T-cell (primary cell): ENCODE measurements at places on chromosomes 1 and 21. TPM values are rescaled to one million over a fixed set of nuclear protein-coding genes. Genes with fewer than 3 reads are reported as not detected.

DNA sequence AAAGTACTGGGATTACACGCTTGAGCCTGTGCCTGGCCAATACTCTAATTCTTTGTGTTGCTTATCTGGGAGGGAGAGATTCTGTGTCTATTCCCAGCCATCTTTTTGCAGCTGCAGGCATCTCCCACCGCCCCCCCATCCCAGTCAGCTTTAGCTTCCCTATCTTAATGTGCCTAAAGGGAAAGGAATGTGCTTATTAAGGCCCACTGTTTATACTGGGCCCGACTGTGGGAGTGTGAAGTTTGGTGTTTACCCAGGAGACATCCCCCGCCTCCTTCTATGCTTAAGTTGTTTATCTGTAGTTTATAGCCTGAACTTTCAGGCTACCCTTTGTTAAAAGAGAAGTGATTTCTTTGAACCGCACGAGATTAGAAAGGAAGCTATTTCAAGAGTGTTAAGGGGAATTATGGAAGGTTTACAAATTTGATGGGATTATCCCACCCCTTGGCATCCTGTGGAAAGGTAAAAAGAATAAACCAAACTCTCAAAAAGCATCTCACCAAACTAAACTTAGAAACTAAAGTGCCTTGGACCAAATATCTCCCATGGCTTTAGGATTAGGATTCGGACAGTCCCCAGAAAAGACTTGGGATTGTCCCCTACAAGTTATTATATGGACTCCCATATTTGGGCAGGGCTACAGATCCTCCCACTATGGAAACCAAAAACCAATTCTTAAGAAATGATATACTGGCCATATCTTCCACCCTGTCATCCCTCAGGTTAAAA lies 25.5 kb upstream of the ZNF496 start:
- no peak for DNase-seq
- no peaks in the 10 kb centered on the region for H3K4me1 ChIP-seq
- no peak overlapping the region for H3K4me3 ChIP-seq
- H3K36me3 ChIP-seq, result no peaks in the 10 kb centered on the region
- H3K27me3 ChIP-seq, result no peaks in the 10 kb centered on the region

DNA sequence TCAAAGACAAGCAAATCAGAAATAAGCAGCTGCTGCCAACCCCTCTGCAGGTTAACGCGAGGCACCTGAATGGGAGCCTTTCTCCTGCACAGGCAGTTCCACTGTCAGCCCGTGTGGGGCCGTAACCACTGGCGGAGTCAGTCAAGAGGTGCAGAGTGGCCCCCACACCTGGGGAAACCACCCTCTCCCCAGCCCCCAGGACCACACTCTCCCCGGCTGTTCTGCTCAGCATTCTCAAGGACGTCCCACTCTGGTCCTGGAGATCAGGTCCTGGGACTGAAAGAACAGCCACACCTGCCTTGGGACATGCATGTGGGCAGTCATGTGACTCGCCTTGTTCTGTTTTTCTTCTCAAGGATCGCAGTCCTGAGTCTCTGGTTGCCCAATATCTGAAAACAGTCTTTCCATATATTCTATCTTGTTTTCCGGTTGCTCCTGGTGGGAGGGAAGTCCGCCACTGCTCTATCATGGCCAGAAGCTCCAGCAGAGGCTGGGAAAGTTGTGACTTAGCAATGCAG lies 252.5 kb downstream of the PTPRU start:
- H3K4me1 ChIP-seq, result no peaks in the 10 kb centered on the region
- H3K4me3 ChIP-seq, result no peak overlapping the region
- H3K36me3 ChIP-seq, result no peaks in the 10 kb centered on the region
- no peak for DNase-seq
- H3K27me3 ChIP-seq, result no peaks in the 10 kb centered on the region

DNA sequence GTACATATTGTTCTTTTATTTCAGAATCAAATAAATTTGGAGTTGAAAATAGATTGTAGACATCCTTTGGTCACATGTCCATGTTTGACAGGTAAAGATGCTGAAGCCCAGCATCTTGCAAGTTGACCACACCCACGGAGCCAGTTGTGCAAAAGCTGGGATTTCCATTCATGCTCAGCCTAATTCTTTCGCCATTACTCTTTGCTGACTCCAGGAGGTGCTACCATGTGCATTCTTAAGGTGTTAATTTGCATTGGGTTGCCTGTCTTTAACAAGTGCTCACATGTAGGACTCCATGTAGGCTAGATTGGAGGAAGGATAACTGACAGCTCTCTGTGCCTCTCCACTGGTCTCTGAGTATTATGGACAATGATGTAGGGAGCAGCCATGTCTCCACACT lies 660.7 kb downstream of the LMO4 start:
- no peaks in the 10 kb centered on the region for H3K36me3 ChIP-seq
- H3K27ac ChIP-seq, result no peak overlapping the region
- no peaks in the 10 kb centered on the region for H3K27me3 ChIP-seq
- no peak overlapping the region for H3K4me3 ChIP-seq
- H3K4me1 ChIP-seq, result no peaks in the 10 kb centered on the region
- DNase-seq, result no peak

DNA sequence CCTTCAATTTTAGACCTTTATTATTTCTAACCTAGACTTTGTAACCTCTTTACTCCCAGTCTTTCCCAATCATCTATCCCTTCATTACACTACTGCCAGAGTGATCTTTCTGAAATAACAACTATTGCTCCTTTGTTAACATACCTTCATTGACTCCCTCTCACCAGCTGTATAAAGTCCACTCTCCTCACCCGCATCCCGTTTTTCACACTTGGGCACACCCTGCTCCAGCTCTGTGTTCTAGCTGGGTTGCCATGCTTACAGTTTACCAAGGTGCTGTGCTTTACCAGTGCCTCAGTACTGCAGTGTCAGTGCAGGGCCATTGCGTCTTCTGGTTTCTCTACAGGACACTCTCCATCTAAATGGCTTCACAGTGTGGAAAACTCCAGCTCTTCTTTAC lies 148.2 kb downstream of the NFIA start:
- H3K36me3 ChIP-seq, result no peaks in the 10 kb centered on the region
- DNase-seq, result no peak
- no peak overlapping the region for H3K4me3 ChIP-seq
- H3K27ac ChIP-seq, result no peak overlapping the region
- no peaks in the 10 kb centered on the region for H3K4me1 ChIP-seq
- no peaks in the 10 kb centered on the region for H3K27me3 ChIP-seq

Gene MPL
- total RNA-seq, result 0.61 TPM

GRCh38 chr1:25617625-25618432 lies 1.2 kb downstream of the MAN1C1 start:
- H3K36me3 ChIP-seq, result no peaks in the 10 kb centered on the region
- peaks cover 2% of the 10 kb centered on the region for H3K27me3 ChIP-seq
- DNase-seq, result no peak
- H3K4me1 ChIP-seq, result peaks cover 70% of the 10 kb centered on the region

DNA sequence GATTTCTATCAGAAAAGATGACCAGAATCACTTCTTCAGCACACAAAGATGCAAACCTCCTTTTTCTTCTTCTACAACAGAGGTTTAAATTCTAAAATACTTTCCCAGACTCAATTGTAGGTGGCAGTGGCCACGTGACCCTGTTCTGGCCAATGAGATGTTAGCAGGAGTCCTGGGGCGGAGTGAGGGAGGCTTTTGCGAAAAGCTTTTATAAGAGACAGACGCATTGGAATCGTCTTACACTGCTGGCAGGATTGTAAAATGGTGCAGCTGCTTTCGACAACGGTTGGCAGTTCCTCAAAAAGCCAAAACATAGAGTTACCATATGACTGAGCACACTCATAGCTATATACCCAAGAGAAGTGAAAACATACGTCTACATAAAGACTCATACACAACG lies 87.0 kb upstream of the MAGI3 start:
- no peak for DNase-seq
- no peak overlapping the region for H3K27ac ChIP-seq
- no peaks in the 10 kb centered on the region for H3K36me3 ChIP-seq
- H3K4me1 ChIP-seq, result peaks cover 4% of the 10 kb centered on the region

GRCh38 chr1:52404116-52404974 lies at the start of the genes ORC1 and PRPF38A:
Gene ORC1, minus strand, starts transcription at chr1:52404423. Its CDS starts 2,200 bp downstream, at chr1:52402223.
Gene PRPF38A, plus strand, starts transcription at chr1:52404602. Its CDS starts 148 bp downstream, at chr1:52404750.
- peak within 1 kb of the TSS; percentile 92 for H3K27ac ChIP-seq
- peaks cover 27% of the 10 kb centered on the region for H3K36me3 ChIP-seq
- peaks cover 21% of the 10 kb centered on the region for H3K4me1 ChIP-seq
- peak; percentile 98 for DNase-seq
- H3K4me3 ChIP-seq, result peak within 1 kb of the TSS; percentile 96

Gene HES5
- total RNA-seq, result not detected

DNA sequence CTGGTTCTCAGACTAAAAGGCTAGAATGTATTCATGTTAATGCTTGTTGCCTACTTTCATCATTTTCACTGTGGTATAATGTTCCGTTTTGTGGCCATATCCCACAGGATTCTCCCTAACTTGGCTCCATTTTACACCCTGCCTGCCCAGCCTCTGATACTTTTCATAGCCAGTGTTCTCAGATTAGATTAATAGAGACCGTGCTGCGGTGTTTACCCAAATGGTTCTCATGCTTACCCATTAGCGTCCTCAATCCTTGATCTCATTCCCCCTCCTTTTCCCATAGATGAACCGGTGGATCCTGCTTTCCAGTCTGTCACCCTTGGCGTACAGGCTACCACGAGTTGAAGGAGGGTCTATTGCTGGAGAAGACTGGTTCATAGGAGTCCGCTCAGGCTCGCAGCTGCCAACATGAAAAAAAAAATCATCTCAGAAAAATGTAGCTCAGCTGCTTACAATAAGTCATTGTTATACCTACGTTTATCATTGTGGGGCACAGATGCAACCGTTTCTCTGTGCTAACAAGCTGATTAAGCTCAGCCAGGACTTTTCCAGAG lies 78.7 kb downstream of the SETD4 start:
- no peaks in the 10 kb centered on the region for H3K4me1 ChIP-seq
- H3K36me3 ChIP-seq, result no peaks in the 10 kb centered on the region
- peaks cover 5% of the 10 kb centered on the region for H3K27me3 ChIP-seq
- no peak overlapping the region for H3K27ac ChIP-seq
- DNase-seq, result no peak
- H3K4me3 ChIP-seq, result no peak overlapping the region

DNA sequence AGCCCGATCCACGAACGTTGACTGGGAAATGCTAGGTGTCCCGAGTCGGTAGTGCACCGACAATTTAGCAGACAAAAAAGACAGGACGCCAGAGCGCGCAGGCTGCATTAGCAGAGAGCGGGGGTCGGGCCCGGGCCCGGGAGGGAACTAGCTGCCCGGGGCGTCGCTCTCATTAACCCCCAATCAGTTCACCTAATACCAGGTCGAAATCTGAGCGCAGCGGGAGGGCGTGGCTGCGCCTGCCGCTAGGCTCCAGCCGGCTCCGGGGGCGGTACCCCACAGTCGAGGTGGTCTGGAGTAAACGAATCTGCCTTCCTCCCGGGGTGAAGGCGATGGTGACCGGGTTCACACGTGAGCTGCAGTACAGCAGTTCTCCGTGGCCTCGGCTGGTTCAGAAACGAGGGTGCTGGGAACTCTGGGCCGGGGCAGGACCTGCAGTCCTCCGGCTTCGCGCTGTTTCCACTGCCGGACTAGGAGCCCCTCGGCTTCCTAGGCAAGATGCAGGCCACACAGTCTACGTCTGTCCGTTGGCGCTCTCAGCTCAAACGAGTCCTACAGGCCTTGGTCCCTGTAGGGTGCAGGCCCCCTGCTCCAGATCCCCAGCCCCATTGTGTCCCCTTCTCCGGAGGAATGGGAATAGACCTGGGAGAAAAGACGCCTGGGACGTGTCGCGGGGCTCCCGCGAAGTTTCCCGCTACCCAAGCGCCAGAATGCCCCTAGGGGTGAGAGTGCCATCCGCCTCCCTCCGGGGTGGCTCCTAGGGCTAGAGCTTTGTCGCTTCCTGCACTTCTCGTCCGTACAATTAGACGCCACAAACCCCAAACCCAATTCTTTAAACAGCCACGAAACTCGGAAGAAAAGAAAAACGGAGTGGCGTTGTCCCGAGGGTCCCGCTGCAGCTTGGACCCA lies 2.0 kb downstream of the GFI1 start:
- no peak for DNase-seq
- peaks cover 12% of the 10 kb centered on the region for H3K36me3 ChIP-seq
- peak overlapping the region; percentile 73 for H3K27ac ChIP-seq
- H3K4me3 ChIP-seq, result peak overlapping the region; percentile 77
- H3K27me3 ChIP-seq, result no peaks in the 10 kb centered on the region

DNA sequence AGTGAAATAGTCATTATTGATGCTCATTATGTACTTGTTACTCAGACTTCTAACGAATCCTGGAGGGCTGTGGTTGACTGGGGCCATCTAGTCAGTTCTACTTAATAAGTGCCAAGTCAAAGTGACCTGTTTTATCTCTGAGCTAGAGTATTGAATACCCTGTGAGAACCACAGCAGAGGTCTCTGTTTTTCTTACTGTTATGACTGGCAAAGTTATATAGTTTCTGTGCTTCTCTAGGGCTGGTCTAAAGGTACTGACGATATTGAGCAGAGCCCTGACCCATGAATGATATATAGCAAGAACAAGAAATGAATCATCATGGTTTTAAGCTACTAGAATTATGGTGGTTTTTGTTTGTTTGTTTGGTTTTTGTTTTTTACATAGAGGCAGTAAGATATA lies 555.8 kb downstream of the PLA2G4A start:
- no peak overlapping the region for H3K4me3 ChIP-seq
- H3K27ac ChIP-seq, result no peak overlapping the region
- DNase-seq, result no peak
- H3K4me1 ChIP-seq, result no peaks in the 10 kb centered on the region

DNA sequence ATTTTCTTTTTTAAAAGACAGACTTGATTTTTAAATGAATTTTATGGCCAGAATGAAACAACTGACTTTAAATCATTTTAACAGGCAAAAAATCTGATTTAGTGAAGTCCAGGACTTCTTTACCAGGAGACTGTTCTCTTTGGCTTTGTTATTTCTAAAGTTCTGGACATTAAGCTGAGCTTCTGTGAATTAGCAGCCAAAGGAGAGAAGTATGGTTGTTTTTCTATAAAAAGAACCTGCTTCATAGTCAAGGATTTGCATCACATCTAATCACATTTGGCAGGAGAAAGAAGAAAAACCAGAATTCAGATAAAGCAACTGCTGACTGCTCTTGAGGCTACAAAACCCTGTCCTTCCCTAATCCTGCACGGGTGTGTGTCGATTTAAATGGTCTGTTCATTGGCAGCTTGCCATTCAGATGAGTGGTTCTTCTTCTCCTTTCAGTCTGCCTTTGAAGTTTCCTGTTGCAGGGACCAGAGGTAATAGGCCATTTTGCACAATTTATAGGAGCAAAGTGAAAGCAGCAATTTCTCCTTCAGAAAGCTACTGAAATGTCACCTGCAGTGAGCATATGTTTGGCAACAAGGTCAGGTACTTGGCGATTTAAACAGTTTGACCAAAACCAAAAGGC lies 215.4 kb downstream of the OLFM3 start:
- H3K4me1 ChIP-seq, result no peaks in the 10 kb centered on the region
- no peaks in the 10 kb centered on the region for H3K27me3 ChIP-seq
- H3K36me3 ChIP-seq, result no peaks in the 10 kb centered on the region
- DNase-seq, result no peak

GRCh38 chr1:211153932-211154331 lies 20.0 kb upstream of the KCNH1 start:
- DNase-seq, result no peak
- H3K36me3 ChIP-seq, result no peaks in the 10 kb centered on the region
- H3K27me3 ChIP-seq, result peaks cover 2% of the 10 kb centered on the region

- H3K4me3 ChIP-seq, result no peak overlapping the region
- no peak for DNase-seq
- no peaks in the 10 kb centered on the region for H3K4me1 ChIP-seq
- no peak overlapping the region for H3K27ac ChIP-seq
- H3K27me3 ChIP-seq, result peaks cover 6% of the 10 kb centered on the region
These were observed 33.8 kb upstream of the RPL11 start for GRCh38 chr1:23657659-23658275.
